ENCODE measurements at places on chromosomes 6 and 20.

DNA sequence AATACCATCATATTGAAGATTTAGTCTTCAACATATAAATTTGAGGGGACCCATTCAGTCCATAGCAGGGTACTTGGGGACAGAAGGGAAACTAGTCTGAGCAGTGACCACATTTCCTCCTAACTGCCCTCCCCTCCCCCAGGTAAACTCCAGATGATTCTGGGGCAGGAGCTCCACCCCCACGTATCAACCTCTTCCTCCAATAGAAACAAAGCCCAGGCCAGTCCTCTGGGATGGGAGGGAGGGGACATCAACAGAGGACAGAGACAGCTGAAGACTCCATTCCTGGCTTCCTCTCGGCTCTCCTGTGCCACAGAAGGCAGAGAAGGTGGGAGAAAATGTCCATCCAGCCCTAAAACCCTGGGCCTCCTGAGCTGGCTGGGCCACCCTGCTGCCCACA is 85.0 kb upstream of the TOP1 start:
- DNase-seq = no peak

DNA sequence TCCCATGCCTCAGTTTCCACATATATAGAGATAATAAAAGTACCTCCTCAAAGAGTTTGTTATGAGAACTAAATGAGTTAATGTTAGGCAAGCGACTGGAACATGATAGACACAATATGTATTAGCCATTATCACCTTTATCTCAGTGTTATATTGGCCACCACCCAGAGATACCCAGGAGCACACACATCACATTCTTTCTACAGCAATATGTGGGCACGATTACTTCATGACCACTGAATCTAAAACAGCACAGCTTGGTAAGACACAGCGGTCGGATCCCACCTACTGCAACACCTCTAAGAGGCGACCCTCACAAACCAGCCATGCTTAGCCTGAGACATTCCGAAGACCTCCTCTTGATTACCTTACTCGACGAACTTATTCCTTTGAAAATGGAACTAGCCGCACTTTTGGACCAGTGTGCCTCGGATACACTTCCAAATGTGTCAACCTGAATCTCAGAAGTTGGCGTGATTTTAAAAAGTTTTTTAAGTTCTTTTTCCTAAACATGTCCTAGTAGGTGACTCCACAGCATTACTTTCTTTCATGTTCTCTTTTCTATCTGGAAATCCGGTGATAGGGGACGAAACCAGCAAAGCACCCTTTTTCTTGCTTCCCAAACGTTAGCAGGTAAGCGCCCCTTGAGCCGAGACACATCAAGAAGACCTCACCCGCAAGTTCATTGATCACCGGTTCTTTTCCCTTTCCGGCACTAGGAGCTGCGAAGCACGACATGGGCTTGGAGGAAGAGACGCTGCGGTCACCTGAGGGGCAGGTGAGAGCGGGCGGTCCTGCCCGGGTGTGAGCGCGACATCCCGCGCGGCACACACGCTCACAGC is 923 bp downstream of the GMDS start:
- no peak for DNase-seq

DNA sequence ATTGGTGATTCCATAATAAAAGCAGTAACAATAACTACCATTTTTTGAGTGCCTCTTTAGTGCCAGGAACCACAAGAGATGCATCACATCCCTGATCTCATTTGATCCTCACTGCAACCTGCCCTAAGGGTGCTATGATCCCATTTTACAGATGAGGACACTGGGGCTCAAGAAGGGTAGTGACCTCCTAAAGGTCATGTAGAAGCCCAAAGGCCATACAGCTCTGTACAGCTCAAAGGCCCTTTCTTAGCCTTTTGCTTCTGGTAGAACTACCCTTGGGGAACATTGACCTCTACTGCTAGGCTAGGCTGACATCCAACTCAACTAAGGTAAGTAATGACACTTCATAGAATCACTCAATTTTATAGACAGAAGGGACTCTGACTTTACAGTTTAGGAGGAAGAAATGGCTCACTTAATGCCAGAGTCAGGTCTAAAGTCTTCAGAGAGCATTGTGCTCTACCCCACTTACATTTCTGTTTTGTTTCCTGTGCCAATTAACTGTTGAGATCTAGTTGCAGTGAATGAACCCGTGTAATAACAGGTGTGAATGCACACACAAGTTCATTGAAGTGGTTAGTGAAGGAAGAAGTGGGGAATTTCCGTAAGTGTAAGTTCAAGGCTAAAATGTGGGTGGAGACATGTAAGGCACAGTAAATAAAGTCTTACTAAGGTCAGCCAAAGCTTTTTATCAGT is 10.7 kb downstream of the SLC9A8 start:
- no peak for DNase-seq

DNA sequence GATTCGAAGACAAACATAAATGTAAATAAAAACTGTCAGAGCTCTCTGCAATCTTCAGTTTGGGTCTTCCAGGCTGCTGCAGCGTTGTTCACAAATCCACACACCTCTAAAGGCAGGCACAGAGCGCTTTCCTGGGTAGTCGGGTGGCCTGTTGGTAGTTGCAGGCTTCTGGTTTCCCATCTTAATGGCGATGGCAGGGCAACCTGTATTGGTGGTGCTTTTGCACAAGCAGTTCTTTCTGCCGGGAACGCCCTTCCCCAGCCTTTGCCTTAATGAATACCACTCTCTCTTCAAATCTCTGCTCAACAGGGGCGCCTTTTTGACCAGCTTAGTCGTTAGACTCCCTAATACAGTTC is 723 bp upstream of the IFT52 start:
- DNase-seq = no peak

DNA sequence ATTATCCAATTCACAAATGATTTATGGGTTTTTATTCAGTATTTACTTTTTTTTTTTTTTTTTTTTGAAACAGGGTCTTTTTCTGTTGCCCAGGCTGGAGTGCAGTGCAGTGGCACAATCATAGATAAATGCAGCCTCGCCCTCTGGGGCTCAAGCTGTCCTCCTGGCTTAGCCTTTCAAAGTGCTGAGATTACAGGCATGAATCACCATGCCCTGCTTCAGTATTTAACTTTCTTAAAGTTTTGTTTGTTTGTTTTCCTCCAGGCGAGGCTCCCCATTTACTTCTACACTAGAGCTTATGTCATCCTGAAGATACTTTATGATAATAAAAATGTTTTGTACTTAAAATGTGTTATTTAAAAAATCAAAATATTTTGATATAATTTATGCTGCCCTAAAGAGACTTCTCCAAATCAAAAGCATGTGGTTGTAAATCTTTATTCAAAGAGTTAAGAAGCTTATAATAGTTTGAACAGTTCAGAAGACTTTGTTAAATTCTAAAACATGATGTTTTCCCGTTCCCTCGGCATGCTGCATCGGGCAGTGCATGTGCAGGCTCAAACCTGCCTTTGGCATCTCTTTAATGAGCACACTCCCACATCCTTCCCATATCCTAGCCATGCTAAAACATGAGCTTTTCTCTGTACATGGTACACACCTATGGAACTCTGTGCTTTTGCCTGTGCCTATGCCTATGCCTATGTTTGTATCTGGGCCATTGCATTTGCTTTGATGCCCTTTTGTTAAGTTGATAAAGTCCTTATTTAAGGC is 11.0 kb downstream of the SMPDL3A start:
- no peak for DNase-seq

- peak; percentile 84 for DNase-seq
Observed at GRCh38 chr6:14210663-14211561, 93.3 kb downstream of the CD83 start.

GRCh38 chr6:19811397-19812079 is 25.6 kb upstream of the ID4 start:
- DNase-seq = no peak

GRCh38 chr20:11952639-11953038 is 34.9 kb downstream of the BTBD3 start:
- DNase-seq = no peak

DNA sequence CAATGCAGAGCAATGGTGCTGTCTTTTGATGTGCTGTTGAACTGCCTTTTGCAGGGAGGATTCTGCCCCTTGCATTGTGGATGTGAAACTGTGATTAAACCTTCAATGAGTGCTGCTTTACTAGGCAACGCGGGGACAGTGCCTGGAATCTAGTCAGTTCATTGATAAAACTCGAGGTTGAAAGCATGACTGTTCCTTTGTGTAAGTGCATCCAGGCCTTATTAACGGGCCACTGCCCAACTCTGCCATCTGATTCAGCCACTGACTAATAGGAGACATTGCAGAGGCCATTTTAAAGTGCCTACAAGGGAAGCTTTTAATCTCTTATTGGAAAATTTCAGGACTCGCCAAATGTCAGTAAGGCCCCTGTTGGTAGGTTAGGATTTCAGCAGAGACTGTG is 49.3 kb downstream of the SLC35F1 start:
- DNase-seq = no peak

Data from stimulated activated CD4-positive, alpha-beta T cell treated with anti-CD3 and anti-CD28 coated beads, Interleukin-12 subunit alpha, Interleukin-12 subunit beta, amount 100 ng/mL, for 48 hours (primary cell).